ENCODE measurements at places on chromosomes 5 and 9. TPM values are rescaled to one million over a fixed set of nuclear protein-coding genes. Genes with fewer than 3 reads are reported as not detected.

Gene CLTA
- total RNA-seq, result 176 TPM

DNA sequence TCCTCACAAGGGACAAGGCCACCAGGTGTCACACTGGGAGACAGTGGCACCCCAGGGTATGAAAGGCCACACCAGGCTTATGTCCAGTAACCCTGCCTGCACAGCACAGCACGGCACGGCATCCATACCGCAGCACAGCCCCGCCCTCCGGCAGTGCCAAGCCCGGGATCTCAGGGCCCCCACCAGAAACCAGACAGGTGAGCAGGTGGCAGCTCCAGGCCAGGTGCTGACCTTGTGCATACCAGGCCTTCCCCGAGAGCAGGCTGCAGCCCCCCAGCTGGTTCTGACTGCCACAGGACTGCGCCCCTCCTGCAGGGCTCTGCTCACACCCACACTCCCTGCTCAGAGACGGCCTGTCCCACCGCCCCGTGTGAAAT, 56.5 kb downstream of the ADAMTS2 start:
- peak; percentile 54 for DNase-seq

GRCh38 chr5:170920196-170920595, 58.4 kb downstream of the RANBP17 start:
- DNase-seq, result no peak

GRCh38 chr5:156019571-156020180, 307.3 kb upstream of the SGCD start:
- no peak for DNase-seq

Gene LMBRD2
- 16.1 TPM for total RNA-seq

- no peak for DNase-seq
These were observed 6.6 kb downstream of the SPATA31E1 start for GRCh38 chr9:87889065-87889881.

GRCh38 chr5:181197326-181197951, 7.6 kb downstream of the TRIM7 start:
- no peak for DNase-seq

DNA sequence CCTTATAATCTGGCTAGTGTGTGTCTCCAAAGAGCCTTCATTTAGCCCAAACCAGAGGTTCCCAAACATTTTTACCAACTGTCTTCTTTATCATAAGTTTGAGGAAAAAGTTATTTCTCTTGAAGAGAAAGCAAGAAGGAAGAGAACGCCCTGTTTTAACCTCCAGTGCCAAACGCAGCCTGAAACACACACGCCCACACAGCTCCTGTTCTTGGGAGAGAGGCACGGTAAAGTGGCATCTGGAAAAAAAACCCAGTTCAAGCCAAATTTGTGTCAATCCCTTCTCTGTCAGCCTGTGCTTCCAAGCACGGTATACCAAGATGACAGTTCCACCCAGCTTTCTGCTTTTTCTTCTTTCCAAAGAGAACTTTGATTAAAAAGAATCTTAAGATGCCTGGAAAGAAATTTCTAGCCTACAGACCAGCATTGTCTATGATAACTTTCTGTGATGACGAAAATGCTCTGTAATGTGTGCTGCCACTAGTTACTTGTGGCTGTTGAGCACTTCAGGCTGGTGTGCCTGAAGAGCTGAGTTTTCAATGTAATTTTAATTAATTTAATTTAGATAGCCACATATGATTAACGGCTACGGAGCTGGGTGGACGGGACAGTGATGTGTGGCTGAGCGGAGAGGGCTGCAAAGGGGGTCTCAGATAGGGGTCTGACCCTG, 62.3 kb downstream of the ACER2 start:
- DNase-seq, result no peak

- DNase-seq, result no peak
These were observed 93.5 kb upstream of the CACNA1B start for GRCh38 chr9:137784046-137784445.

Gene GALNT12
- total RNA-seq, result 18.9 TPM

DNA sequence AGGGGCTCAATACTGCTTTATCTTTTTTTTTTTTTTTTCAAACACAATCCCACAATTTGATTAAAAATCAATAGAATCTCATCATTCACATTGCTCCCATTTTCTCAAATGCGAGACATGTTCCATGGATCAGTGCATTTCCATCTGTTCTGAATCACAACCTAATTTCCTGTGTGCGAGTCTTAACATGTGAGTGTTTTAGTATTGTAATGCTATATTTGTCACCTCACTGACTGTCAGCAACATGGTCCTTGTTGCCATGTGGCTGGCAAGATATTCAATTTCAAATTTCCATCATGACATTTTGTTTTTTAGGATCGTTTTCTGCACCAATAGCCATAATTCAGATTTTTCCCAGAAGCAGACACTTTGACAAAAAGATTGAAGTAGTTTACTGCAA, 233.2 kb upstream of the PRDM9 start:
- DNase-seq, result no peak

- no peak for DNase-seq
These were observed 318.2 kb downstream of the SLCO4C1 start for GRCh38 chr5:101977729-101978345.

Gene PTGR1
- total RNA-seq, result 19.7 TPM

Gene ABHD17B
- total RNA-seq, result 18.5 TPM

DNA sequence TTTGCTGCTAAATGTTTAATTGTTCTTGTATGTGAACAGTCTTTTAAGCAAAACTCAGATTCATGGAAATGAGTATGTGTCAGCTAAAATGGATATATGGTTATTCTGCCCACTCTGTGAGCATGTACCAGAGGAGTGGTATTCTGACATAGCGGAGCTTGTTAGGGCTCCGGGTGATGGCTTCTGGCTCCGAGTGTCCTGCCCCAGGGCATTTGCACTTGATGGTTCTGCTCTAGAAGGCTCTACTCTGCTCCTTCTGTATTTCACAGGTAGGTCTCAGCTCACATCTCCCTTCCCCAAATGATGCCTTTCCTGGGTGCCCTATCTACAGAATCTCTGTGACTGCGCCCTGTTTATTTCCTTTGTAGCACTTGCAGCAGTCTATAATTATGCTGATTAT, 113.3 kb downstream of the ARHGAP26 start:
- DNase-seq, result no peak

DNA sequence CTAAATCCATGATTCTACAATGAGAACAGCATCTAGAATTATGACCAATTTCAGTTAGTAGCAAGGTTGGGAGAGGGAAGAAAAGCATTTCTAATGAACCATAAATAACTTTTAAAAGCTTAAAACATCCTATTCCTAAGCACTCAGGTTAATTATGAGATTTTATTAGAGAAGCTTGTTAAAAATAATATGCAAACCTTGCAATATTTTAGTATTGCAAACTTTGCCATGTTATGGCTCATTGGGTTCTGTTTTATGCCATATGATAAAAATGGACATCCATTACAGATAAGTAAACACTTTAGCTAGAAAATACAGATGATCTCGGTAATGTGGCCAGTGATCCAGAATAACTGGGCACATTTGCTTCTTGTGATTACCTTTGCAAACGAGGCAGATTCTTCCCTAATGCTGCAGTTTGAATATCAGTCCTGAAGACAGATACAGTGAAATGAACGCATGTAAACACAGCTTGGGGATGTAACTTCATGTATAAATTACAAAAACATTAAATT, 447.0 kb downstream of the PLK2 start:
- no peak for DNase-seq

Gene JAKMIP2
- 8.9 TPM for total RNA-seq

DNA sequence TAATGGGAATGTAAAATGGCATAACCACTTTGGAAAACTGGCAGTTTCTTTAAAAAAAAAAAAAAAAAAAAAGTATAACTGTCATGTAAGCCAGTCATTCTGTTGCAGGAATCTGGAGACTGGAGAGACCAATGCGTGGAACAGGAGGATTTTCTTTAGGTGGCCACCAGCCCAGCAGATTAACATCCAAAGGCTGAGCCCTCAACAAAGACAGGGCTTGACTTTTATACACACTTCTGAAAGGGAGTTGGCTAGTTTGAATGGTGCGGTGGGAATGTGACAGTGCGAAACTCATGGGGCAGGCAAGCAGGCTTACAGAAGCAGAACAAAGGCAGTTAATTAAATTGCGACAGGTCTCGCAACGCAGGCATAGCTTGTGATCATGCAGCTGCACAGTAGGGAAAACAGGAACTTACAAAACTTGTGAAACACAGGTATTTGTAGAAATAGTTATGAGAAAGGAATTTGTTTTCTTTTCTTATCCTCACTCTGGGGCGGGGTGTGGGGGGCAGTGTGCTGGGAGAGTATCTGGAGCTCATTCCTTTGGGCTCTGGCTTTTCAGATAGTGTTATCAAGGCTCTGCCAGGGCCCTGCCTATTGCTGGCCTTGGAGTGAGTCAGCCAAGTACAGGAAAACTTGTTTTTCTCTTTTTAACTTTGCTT, 12.0 kb downstream of the UIMC1 start:
- no peak for DNase-seq

- DNase-seq, result no peak
These were observed 87.9 kb downstream of the IQGAP2 start for GRCh38 chr5:76490960-76491359.

DNA sequence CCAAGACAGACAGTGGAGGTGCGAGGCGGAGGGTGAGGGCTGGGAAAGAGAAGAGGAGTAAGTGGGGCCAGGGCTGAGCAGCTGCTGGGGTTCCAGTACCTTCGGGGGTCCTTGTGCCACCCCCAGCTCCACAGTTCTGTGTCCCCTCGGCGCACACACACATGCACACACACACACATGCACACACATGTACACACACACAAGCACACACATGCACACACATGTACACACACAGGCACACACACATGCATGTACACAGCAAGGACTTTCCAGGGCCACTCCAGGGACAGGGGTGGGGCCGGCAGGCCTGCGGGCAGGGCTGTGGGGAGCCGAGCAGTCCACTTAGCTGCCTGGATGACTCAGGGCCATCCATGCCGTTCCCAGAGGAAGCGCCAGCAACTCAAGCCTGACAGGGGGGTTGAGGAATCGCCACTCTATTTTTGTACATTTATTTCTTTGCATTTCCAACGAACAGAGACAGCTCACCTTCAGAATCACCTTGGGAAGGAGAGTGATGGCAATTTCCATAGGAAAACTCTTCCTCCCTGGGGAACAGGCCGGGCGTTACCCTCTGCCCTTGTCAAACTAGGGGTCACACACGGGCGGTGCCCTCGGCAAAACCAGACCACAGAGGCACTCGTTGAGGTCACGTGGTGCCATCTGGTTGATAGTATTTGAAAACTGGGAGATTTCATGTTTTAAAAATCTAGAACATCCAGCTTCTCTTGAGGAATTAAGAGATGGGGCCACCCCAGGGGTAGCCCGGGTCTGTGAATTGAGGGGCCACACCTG, 135.7 kb downstream of the ADAMTS2 start:
- DNase-seq, result no peak

- DNase-seq, result no peak
These were observed 29.0 kb downstream of the C9orf50 start for GRCh38 chr9:129591916-129592315.

Gene ANP32B
- total RNA-seq, result 66.7 TPM

- DNase-seq, result no peak
These were observed 57.3 kb downstream of the ZFR start for GRCh38 chr5:32387211-32387610.

Gene ACOT12
- not detected for total RNA-seq

GRCh38 chr9:130053109-130053503, 600 bp upstream of the GPR107 start:
- DNase-seq, result no peak

Gene SPATA31D4
- total RNA-seq, result not detected

GRCh38 chr5:55427157-55427556, 107.6 kb downstream of the PLPP1 start:
- no peak for DNase-seq

- no peak for DNase-seq
These were observed 94.5 kb downstream of the PDE4D start for GRCh38 chr5:59798862-59799667.

DNA sequence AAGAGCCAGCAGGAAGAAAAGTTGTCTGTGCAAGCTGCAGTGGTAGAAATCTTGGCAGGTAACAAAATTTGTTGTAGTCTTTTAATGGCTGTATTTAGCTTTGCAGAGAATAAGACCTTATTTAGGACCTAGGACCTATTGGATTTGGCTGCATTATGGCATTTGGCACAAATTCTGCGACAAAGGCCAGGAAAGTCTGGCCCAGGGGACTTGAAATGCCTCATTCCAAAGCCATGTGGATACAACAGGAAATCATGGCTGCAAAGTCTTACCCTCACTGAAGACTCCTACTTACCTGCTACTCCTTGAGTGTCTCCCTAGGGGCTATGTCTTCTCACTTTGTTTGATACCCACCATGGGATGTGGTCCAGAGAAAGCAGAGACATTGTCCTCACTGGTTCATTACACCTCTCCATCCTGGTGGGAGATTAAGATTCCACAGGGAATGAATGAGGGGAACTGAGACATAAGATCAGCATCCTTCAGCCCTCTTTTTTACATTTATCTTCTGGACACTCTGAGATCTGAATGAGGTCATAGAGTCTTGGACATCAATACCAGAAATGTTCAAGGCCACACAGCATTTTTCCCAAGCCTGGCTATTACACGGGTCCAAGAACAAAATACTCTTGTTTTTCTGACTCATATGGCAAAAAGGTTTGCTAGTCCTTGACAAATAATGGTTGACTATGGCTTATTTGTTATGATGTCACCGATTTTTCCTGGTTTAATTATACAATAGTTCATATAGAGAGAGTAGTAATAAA, 119.4 kb downstream of the PDE8B start:
- DNase-seq, result no peak

DNA sequence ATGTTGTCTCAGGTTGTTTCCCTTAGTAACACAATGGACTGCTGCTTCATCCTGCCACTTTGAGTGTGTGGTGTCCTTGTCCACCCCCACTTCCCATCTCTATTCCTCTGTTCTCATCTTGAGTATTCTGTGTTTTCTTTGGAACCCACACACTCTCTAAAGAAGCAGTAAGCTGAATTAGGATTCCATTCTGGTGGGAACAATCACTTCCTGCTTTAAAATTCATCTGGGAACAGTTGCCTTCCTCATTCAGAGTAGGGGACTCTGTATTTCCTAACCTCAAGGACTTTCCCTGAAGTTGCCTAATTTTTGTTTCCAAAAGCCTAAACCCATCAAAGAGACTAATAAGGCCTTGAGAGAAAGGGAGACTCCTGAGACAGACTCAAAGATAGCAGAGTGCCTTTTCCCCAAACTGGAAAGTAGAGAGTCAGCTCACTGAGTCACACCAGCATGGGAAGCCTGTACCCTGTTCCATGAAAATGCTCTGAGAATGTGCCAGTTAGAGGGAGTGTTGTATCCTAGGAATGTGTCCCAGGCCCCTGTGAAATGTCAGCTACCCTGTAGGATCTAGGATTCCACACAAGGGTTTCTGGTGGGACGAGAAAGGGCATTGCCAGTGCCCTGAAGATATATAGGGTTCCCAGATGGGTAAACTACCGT, 63.6 kb downstream of the CCDC192 start:
- no peak for DNase-seq

Gene DNM1
- total RNA-seq, result 16.4 TPM

Gene OR1Q1
- not detected for total RNA-seq

Gene CHSY3
- total RNA-seq, result 1.4 TPM

DNA sequence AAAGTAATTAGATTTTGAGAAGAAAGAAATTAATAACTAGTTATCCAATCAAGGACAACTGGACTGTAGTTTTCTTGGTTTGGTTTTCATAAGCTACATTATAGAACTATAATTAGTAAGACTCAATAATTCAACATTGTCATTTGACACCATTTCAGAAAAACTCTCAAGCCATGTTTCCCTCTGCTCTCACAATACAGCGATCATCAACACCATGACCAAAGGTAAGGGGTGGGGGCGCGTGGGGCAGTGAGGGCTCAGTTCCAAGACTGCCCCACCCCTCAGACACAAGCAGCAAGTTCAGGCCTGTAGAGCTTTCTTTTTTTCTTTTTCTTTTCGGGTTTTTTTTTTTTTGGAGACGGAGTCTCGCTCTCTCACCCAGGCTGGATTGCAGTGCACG, 6.4 kb downstream of the CMBL start:
- DNase-seq, result no peak

All from sigmoid colon (tissue), 7 donors.